ENCODE measurements at places on chromosomes 6 and 20.

DNA sequence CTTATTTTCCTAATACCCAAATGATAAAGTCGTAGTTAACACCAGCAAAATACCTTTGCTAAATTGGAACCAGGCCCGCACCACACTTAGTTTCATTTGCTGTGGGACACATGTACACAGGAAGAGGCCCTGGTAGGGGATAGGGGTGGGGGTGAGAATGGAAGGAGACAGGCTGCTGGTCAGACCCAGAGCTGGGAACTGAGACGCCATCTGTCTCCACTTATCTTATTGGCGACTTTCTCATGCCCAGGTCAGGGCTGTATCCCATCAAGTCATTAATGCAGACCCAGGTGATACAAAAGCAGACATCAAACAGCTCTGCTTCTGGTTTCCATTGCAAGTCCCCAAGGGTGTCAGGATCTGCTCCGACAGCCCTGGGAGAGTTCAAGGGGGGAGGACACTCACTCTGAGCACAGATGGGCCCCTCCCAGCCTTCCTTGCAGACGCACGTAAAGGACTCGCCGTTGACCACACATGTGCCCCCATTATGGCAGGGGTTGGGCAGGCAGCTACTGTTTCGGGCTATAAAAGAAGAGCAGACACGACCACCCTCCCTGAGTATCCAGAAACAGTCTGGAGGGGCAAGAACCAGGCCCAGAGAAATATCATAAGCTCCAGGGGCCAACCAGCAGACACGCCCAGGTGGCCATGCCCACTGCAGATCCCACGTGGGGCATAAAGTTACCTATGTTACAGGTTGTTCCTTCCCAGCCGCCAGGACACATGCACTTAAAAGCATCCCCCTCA lies 29.2 kb downstream of the JAG1 start:
- no peak for DNase-seq

DNA sequence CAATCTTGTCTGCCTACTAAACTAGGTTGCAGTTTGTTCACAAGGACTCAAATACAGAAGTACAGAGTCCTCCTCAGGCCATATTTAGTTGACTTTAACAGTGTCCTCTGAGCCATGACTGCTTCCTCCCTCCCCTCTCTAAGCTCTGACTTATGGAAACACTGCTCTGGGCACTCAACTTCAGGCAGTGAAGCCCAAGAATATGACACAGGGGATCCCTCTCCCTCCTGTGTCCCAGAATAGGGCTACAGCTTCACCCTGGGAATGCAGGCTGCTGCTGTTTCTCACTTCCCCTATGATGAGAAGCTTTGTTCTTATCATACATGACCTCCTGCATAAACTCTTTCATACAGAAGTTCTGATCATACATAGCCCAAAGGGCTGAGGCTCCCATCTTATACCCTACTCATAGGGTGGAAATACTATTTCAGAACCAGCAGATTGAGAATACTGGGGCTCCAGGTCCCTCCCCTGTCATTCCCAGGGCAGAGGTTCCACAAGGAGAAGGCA lies 97.3 kb upstream of the UST start:
- no peak for DNase-seq

- DNase-seq = no peak
Measured at GRCh38 chr6:88166493-88167351, 575 bp upstream of the CNR1 start.

DNA sequence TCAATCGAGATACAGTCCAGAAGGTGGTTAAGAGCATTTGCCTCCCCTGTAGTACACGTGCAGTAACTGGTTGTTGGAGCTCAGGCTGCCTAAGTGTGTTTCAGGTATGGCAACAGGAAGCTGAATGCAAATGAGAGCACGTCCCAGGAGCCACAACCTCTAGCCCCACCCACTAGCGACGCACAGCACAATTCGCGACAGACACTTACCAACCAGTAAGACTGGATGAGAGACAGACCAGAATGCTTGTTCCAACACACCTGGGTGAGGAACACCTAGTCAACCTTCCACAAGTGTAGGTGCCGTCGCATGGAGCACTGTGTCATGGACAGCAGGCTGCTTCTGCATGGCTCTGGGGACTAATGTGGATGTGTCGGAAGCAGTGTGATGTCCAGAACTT lies 7.2 kb upstream of the SERPINB1 start:
- DNase-seq = peak; percentile 87

DNA sequence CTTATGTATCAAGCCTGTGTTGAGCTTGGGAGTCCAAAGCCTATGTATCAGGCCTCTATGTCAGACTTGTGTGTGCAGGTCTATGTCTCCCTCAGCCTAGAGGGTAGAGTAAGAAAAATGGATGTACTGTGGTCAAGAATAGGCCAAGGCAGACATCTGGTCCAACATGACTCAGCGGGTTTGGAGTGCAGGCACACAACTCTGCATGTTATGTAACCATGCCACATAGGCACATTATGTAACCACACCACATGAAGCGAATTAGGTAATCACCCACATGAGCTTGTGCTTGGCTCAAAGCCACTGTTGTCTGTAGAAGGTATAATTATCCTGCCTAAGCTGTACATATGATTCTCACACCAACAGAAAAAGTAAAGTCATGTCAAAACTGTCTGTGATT lies 1190.5 kb upstream of the EYS start:
- DNase-seq = peak; percentile 15

GRCh38 chr20:25632940-25633790 lies 9.4 kb upstream of the NANP start:
- DNase-seq = no peak

DNA sequence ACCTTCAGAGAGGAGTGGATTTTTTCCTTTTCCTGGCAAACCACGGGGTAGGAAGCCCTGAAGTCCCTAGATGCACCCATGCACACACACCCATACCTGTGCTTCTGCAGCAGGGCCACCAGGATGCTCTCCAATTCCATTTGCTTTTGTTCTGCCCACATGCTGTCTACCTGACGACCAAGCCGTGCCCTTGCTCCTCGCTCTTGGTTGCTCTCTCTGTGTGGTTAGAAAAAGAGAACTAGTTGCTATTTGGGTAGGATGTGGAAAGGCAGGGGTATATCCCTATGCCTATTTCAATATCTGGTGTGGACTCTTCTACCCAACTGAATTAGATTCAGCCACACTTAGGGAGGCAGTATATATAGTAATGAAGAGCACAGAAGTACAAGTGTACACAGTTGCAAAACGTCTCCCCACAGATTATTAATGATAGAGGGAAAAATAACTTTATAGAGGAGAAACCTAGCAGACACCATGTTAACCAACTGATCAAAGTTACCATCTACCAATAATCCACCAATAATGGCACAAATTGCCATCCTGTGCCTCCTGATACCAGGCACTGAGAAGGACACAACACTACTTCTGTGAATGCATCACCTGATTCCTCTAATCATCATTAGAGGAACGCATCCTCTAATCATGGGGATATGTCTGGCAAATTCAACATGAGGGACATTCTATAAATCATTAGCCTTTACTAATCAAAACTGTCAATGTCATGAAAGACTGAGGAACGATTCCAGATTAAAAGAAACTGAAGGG lies 7.3 kb downstream of the GHRH start:
- no peak for DNase-seq

- DNase-seq = no peak
Measured at GRCh38 chr6:156562636-156563035, 214.5 kb upstream of the ARID1B start.

DNA sequence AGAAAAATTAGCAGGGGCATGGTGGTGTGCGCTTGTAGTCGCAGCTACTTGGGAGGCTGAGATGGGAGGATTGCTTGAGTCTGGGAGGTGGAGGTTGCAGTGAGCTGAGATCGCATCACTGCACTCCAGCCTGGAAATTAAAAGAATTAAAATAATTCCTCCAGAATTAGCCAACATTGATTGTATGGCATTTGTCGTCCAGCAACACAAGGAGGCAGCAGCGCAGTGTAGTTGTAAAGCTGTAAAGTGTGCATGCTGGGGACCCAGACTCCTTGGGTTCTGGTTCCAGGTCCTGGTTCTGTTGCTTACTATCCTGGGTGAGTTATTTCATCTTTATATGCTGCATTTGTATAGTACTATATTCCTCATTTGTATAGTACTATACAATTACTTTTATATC lies 41.4 kb downstream of the PEX7 start:
- DNase-seq = no peak

- DNase-seq = no peak
Measured at GRCh38 chr6:46651006-46651405, 1.6 kb downstream of the CYP39A1 start.

- DNase-seq = no peak
Measured at GRCh38 chr6:169883316-169883715, 131.9 kb downstream of the ERMARD start.

DNA sequence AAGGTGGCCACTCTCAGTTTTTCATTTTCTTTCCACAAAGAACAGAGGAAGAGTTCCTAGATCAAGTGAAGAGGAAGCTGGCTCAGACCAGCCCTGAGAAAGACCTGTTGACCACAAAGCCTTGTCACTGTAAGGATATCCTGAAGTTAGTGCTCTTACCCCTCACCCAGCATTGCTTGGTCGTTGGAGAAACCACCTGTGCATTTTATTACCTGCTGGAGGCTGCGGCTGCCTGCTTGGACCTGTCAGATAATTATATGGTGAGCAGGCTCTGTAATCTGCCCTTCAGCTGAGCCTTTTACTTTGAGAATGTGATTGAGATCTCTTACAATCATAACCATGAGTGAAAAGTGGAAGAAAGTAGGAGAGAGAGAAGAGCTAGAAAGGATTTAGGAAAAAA lies 21.9 kb downstream of the TREML1 start:
- no peak for DNase-seq

DNA sequence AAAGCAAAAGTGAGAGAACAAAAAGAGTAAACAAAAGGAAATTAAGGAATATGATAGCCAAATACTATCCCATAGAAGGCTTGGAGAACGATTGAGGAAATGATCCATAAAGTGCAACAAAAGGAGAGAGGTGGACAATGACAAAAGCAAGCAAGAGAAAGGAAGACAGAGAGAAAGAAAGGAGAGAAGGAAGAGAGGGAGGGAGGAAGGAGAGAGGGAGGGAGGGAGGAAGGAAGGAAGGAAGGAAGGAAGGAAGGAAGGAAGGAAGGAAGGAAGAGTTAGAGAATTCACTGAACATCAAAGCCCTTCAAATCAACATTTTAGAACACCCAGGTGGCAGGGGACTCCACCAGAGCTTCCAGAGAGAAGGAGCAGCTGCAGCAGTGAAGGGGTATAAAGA lies 185.0 kb downstream of the SYNDIG1 start:
- no peak for DNase-seq

GRCh38 chr6:150093397-150093796 lies 24.5 kb upstream of the ULBP3 start:
- no peak for DNase-seq

DNA sequence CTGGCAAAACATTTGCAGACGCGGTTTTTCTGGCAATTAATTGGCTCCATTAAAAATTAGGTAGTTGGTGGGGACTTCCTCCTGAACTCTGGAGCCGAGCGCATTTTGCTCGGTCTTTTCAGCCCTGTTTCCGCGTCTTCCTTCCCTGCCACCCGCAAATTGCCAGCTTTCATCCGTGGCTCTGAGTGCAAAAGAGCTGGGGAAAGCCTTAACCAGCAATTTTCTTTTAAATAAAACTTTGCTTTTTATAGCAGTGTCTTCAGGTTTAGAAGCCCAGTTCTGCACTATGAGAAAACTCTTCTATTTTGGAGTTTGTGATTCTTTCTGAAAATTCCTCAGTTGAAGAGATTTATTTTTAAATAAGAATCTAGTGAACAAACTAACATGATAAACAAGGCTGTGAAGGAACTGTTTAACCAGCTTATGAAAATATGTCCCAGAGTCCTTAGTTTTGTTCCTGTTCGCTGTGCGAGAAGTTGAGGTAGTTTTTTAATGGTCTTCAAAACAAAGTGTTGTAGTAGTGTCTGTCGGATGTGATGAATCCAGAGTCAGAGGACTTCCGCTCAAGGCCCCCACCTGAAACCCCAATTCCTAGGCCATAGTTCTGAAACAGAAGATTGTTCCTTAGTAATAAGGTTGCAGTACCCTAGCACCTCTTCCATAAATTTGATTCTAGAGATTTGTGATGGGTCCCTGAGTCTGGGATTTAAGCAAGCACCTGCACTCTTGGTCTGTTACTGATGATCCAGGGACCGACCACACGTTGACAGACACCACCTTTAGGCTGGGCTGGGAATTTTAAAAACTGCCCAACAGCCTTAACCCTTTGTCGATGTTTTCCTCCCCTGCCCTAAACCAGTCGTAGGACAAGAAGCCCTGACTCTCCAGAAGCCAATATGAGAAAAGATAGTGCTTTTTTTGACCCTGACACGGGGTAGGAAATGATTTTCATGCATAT lies 950 bp downstream of the KCTD20 start:
- peak; percentile 31 for DNase-seq

DNA sequence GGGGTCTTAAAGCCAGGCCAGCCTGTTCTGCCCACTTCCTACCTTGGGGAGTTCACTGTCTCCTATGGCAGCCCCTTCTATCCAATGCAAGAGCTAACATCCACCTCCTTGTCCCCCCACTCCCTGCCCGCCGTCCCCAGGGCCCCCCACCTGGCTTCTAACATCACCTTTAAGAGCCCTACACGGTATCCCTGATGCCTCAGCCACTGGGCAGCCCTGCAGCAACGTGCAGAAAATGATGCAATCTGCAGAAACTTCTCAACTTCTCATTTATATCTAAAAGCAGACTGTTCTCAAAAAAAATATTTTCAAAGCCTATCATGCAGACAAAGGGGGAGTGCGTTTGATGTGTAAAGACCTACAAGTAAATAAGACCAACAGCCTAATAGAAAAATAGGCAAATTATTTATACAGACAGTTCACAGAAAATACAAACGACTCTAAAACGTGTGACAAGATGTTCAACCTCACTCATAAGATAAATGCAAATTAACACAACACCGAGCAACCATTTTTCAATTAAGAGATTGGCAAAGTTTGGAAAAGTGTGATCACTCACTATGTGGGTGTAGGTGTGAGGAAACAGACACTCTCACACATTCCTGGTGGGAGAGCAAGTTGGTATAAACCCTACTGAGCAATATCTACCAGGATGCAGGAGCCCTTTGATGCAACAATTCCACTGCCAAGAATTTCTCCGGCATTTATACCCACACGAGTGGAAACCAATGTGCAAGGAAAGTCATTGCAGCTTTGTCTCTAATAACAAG lies 15.1 kb upstream of the HCK start:
- DNase-seq = no peak

GRCh38 chr6:40778196-40778595 lies 191.0 kb upstream of the LRFN2 start:
- DNase-seq = no peak

DNA sequence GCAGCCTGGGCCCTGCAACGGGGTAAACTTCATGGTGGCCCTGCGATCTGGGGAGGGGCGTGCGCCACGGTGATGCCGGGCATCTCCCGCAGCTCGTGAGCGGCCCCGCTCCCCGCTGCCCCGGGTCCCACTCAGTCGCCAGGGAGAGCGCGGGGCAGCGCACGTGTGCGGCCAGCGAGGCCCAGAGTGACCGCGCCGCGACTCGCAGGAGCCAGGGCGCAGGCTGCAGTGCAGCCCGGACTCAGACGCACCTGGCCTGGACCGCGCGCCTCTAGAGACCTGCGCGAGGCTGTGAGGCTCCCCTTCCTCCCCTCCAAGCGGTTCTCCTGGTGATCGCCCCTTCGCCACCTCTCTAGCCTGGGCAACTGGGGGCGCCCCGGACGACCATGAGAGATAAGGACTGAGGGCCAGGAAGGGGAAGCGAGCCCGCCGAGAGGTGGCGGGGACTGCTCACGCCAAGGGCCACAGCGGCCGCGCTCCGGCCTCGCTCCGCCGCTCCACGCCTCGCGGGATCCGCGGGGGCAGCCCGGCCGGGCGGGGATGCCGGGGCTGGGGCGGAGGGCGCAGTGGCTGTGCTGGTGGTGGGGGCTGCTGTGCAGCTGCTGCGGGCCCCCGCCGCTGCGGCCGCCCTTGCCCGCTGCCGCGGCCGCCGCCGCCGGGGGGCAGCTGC lies 652 bp downstream of the BMP6 start:
- no peak for DNase-seq

Measured in CD8-positive, alpha-beta T cell (primary cell).